ENCODE measurements at places on chromosomes 2 and 18.

DNA sequence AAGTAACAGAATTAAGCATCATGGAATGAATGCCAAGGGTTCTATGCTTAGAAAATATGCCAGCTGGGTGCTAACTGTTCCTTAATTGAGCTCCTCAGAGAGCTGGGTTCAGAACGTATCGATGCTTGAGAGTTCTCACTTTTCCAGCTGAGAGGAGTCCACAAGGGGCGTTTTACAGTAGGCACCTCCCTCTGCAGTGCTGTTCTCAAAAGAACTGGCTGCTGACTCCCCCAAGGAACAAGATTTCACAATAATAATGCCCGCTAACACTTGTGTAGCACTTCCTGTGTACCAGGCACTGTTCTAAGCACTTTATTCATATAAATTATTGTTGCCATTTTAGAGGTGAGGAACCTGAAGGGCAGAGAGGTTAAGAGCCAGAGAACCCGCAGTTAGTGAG lies 18.1 kb upstream of the TMEM237 start:
- H3K27ac ChIP-seq: no peak overlapping the region
- no peak for DNase-seq
- H3K36me3 ChIP-seq: no peaks in the 10 kb centered on the region
- H3K4me3 ChIP-seq: no peak overlapping the region
- no peaks in the 10 kb centered on the region for H3K4me1 ChIP-seq

DNA sequence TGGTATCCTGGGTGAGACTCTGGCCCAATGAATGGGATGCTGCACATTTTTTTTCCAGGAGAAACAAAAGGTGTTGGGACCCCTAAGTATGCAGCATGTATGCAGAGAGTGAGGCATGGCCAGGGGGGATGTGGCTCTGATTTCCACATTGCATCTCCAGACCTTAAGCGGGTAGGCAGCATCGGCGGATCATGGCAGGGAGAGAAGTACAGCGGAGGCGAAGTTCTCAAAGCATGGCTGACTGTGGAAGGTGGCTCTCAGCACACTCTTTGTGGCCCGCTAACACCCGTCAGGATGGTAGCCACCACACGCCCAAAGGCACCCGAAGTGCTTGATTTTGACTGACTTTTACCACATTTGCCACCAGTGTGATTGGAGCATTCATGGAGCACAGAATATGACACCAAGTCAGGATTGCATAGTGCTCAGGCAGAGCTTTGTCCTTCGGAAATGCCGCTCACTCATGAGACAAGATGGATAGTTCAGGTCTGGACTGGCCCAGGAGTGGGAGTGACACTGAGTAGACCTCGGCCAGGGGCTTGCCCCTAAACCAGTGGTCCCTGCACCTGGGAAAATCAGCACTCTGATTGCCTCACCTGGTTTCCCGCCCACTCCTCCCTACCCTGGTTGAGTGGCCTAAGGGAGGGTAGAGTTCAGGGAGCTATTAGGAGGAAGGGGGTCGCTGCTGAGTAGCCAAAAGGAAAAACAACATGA lies 14.2 kb downstream of the INPP4A start:
- H3K27ac ChIP-seq: no peak overlapping the region
- no peak for DNase-seq
- H3K4me3 ChIP-seq: no peak overlapping the region
- H3K27me3 ChIP-seq: no peaks in the 10 kb centered on the region
- H3K36me3 ChIP-seq: no peaks in the 10 kb centered on the region
- H3K4me1 ChIP-seq: peaks cover 8% of the 10 kb centered on the region

- H3K27me3 ChIP-seq: no peaks in the 10 kb centered on the region
- H3K4me3 ChIP-seq: no peak overlapping the region
- H3K36me3 ChIP-seq: no peaks in the 10 kb centered on the region
- no peak for DNase-seq
- H3K27ac ChIP-seq: no peak overlapping the region
Observed at GRCh38 chr2:54432251-54433015, 23.7 kb upstream of the SPTBN1 start.

- peak; percentile 49 for DNase-seq
- H3K4me1 ChIP-seq: peaks cover 21% of the 10 kb centered on the region
- H3K27ac ChIP-seq: no peak overlapping the region
- H3K27me3 ChIP-seq: no peaks in the 10 kb centered on the region
- no peaks in the 10 kb centered on the region for H3K36me3 ChIP-seq
- H3K4me3 ChIP-seq: no peak overlapping the region
Observed at GRCh38 chr18:46369323-46369722, 265.1 kb downstream of the HAUS1 start.

DNA sequence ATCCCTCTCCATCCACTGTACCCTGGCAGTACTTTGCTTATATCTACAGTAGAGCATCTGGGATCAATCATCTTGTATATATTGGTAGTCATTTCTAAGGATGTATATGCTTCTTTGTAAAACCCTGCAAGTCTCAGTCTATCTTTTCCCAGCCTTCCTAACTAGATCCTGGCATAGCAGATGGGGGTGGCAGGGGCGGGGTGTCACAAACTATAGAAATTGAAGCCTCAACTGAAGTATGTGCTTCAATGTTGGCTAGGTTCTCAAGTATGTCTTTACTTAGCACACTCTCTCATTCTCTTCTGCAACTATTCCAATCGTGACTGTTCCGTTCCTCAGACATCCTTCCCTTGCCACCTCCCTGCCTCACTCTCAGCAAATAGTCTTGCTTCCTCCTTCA lies 30.1 kb upstream of the AGPS start:
- no peaks in the 10 kb centered on the region for H3K36me3 ChIP-seq
- H3K27ac ChIP-seq: no peak overlapping the region
- no peak overlapping the region for H3K4me3 ChIP-seq
- no peak for DNase-seq
- H3K27me3 ChIP-seq: no peaks in the 10 kb centered on the region
- peaks cover 7% of the 10 kb centered on the region for H3K4me1 ChIP-seq

DNA sequence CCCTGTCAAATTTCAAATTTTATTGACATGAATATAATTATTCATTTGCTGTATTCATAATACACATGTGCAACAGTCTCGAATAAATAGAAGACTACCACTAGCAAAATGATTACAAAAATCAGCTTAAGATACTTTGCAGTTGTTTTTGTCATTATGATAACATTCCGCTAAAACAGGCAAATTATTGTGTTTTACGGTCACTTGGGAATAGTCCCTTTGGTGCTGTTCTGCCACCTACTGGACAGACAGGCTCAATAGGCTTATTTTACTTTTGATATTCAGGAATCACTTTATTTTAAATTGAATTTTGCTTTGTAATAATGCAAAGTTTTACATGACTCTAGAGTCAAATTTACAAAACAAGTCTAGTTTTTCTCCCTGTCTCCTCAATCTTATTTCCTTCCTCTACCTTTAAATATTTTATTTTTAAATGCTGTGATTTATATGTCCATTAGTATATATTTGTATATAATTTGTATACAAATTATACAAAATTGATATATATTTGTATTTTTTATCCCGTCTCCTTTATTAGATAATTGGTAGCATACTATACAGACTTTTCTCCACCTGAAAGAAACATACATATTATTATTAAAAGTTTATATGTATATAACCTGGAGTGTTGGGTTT lies 456.3 kb downstream of the DLGAP1 start:
- no peaks in the 10 kb centered on the region for H3K27me3 ChIP-seq
- H3K4me1 ChIP-seq: peaks cover 16% of the 10 kb centered on the region
- H3K4me3 ChIP-seq: no peak overlapping the region
- H3K27ac ChIP-seq: no peak overlapping the region
- DNase-seq: peak; percentile 62
- no peaks in the 10 kb centered on the region for H3K36me3 ChIP-seq

DNA sequence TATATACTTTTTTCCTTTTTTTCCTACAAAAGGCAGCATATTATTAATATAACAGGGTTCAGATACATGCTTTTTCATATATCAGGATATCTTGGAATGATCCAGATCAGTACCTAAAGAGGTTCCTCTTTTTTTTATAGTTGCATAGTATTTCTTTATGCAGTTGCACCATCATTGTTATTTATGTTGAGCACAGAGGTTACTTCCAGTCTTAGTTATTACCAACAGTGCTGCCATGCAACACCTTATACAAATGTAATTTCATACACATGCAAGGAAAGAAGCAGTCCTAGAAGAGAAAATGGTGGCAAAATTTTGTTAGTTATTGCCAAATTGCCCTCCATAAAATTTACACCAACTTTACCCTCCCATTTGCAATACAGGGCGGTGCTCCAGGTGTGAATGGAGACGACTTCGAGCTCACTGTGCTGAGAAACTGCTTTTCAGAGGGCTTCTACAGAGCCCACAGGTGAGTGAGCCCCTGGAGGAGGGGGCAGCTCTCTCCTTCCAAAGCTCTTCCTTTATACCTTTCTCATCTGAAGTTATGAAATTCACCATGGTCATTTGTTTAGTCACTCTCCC lies 30.0 kb upstream of the KCMF1 start:
- no peaks in the 10 kb centered on the region for H3K27me3 ChIP-seq
- DNase-seq: no peak
- H3K36me3 ChIP-seq: no peaks in the 10 kb centered on the region
- H3K4me1 ChIP-seq: no peaks in the 10 kb centered on the region
- no peak overlapping the region for H3K27ac ChIP-seq

- H3K27me3 ChIP-seq: no peaks in the 10 kb centered on the region
- H3K4me3 ChIP-seq: no peak overlapping the region
- DNase-seq: no peak
- no peaks in the 10 kb centered on the region for H3K36me3 ChIP-seq
- no peaks in the 10 kb centered on the region for H3K4me1 ChIP-seq
Observed at GRCh38 chr18:71036783-71037182, 747.9 kb downstream of the SOCS6 start.

GRCh38 chr2:69683170-69683971 lies 39.8 kb upstream of the AAK1 start:
- H3K27ac ChIP-seq: no peak overlapping the region
- H3K4me1 ChIP-seq: no peaks in the 10 kb centered on the region
- no peaks in the 10 kb centered on the region for H3K36me3 ChIP-seq
- H3K4me3 ChIP-seq: no peak overlapping the region

DNA sequence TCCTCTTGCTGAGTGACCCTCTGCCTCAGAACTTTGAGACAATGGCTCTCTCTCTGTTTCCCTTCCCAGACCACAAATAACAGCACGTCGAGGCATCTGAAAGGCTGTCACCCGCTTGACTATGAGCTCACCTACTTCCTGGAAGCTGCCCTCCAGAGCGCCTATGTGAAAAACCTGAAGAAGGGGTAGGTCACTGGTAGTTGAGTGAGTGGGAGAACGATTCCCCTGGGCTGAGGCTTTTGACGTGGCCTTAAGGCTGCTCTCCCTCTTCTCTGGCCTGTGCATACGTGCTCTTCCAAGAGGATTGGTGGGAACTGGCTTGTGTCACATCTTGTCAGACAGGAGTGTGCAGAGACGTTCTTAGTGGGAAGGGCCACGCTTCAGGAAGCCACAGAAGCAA lies 63.1 kb upstream of the MCFD2 start:
- no peaks in the 10 kb centered on the region for H3K27me3 ChIP-seq
- no peak for DNase-seq
- no peak overlapping the region for H3K27ac ChIP-seq
- no peak overlapping the region for H3K4me3 ChIP-seq
- peaks cover 4% of the 10 kb centered on the region for H3K4me1 ChIP-seq

DNA sequence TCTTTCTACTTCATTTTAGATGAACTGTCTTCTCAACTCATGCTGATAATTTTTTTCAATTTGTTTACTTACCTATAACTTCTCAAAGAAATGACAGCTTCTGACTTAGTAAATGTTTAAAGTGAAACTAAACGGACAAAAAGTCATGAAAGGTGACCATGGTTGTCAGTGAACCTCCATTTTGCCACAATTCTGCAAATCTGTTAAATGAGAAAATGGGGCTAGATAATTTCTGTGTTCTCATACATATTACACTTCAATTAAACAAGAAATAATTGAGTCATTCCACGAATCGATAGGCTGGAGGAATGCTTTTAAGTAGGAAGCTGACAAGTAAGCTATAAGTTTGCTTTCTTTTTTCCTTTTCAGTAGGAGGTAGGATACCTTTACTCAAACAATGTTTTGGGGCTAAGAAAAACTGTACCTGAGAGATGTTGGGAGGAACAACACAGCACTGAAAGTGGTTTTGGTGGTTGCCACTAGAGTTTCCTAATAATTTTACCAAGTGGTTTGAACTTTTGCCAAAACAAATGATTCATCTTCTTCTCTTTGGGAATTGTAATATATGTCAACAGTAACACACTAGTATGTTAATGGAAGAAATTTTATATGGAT lies 17.1 kb downstream of the DYNAP start:
- H3K4me3 ChIP-seq: no peak overlapping the region
- no peaks in the 10 kb centered on the region for H3K36me3 ChIP-seq
- DNase-seq: no peak
- no peaks in the 10 kb centered on the region for H3K27me3 ChIP-seq
- peaks cover 13% of the 10 kb centered on the region for H3K4me1 ChIP-seq

DNA sequence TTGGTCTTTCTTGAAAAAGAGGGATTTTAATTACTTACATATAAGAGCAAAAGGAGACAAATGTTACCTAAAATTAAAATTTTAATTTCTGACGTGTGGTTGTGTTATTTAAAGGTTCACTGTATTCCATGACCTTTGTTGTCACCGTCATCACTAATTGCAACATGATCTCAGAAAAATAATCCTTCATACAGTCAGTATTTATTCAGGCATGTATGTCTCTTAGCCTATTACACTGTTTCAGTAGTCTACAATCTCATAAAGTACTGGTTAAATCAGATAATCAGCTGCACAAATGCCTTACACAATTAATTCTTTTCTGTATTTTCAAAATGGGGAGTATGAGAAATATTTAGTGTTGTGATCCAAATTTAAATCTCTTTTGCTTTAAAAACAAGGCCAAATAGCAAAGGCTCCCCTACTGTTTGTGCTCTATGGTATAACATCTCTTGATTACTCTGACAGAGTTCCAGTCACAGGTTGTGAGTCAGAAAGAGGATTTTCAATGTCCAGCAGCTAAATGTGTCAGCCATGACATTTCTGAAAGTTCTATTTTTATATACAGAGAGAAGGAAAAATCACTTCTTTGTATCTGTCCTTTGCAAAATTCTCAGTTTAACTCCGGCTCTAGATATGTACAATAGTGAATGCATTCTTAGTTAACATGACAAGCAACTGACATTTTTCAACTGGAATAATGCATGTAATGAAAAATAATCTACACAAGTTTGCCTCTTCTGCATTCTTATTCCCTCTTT lies 184.0 kb downstream of the FIGN start:
- DNase-seq: no peak
- no peak overlapping the region for H3K4me3 ChIP-seq
- no peaks in the 10 kb centered on the region for H3K36me3 ChIP-seq
- H3K27ac ChIP-seq: no peak overlapping the region
- no peaks in the 10 kb centered on the region for H3K27me3 ChIP-seq
